Activated T-cell treated with anti-CD3 and anti-CD28 coated beads, Interleukin-2, amount 50 U/mL, for 48 hours (primary cell): ENCODE measurements at places on chromosomes 2 and 18.

GRCh38 chr2:158464426-158465281, 7.9 kb downstream of the PKP4 start:
- DNase-seq, result no peak

- peak; percentile 32 for DNase-seq
These were observed 217.0 kb upstream of the DTNA start for GRCh38 chr18:34493099-34493544.

DNA sequence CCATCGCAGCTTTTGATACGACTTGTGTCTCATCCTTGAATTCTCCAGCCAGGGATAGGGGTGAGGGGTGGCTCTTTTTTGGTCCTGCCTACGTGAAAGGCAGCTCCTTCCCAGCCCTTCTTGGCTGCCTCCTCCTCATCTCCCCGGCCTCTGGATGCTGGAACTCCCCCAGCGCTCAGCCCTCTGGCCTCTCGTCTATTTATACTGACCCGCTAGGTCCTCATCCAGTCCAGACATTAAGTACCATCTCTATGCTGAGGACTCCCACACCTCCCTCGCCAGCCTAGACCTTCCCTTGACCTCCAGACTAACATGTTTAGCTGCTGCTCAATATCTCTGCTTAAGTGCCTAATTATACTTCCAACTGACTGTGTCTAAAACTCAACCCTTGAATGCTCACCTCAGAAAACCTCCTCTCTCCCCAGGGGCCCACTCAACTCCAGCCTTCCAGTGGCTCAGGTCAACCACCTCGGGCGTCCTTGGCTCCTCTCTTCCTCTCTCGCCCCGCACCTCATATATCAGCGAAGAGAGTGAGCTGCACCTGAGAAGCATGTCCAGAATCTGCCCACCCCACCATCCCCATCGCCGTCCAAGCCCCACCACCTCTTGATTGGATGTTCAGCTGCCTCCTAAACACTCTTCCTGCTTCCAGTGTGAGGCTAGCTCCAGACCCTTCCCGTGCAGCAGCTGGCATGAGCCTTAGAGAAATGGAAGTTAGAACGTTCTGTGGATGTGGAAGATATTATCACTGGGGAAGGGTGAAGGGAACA, 34.8 kb downstream of the TOGARAM2 start:
- DNase-seq, result peak; percentile 30

GRCh38 chr2:181178823-181179412, 198.5 kb downstream of the UBE2E3 start:
- DNase-seq, result peak; percentile 53

GRCh38 chr2:241466230-241466629, 42.2 kb downstream of the STK25 start:
- DNase-seq, result no peak

DNA sequence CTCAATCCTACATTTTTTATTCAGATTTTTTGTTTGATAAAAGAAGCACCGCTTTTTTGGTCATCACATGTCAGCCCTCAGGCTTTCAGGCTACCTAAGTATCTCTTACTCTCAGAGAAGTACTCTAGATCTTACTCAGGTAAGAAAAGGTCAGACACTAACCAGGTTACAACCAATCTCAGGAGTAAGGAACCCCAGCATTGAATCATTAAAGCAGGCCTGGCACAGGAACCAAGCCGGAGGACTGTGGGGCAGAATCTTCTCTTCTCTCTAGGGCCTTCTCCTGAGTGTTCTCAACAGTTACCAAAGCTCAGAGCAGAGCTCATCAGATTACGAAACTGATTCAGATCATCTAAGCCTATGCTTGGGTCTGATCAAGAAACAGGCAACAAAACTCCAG, 28.2 kb downstream of the RBMS1 start:
- DNase-seq, result no peak

- no peak for DNase-seq
These were observed 23.5 kb upstream of the PMAIP1 start for GRCh38 chr18:59876310-59876626.

DNA sequence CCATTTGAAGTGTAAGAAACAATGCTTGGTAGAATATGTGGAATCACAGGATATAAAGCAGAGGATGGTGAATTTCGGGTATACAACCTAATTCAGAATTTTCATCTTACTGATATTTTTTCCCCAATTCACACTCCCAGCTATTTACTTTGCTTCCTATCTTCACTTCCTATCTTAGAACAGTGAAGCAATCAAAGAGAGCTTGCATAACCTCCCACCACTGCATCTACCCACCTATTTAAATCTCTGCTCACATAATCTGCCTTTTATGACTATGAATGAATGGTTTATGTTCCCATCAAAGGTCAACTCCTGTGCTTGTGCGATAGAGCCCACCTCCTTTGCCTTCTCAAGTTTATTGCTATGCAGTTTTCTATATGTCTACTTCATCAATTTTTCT, 3.3 kb downstream of the RMDN2 start:
- DNase-seq, result no peak

DNA sequence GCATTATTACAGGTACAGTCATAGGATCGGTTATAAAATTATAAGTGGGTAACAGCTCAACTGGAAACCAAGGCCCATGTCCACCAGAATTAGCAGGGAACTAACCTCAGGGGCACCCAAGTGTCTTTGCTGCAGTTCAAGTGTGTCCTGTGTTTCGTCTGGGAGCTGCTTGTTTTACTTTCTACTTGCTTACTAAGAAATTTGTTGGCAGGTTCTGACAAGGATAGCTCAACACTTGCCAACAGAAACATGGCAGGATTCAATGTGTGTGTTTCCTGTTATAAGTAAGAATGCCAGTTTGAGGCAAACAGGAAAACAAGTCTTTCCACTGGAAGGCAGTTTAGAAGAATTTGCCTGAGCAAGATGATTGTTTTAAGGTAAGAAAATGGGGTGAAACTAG, 104.5 kb downstream of the EPHA4 start:
- no peak for DNase-seq

DNA sequence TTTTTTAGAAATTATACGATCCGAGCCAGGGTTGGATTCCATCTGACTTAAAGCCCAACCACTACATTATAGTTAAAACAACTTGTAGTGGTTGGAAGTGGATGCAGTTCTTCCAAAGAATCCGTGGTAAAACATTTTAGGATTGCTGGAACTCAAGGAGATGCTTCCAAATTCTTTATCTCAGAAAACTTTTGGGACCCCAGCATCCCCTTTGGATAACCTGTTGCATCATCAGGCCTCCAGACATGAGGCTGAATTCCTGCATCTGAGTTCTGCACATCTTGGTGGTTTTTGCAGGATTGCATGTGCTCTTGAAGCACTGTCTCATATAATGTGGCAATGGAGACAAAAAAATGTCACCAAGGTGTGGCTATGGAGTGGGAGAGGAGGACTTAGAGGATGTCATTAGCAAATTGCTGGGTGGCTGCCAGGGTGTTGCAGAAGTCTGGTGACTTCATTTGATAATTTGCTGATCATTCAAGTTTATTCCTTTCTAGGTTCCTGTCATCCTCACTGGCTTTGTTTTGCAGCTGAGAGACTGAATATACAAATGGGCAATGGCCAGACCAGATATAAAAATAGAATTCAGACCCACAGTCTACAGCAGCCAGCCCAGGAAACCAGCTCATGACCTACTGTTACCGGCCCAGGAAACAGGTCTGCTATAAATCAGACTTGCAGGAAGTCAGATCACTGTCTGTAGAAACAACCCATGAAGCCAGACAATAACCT, 207.7 kb downstream of the BCL2 start:
- no peak for DNase-seq

DNA sequence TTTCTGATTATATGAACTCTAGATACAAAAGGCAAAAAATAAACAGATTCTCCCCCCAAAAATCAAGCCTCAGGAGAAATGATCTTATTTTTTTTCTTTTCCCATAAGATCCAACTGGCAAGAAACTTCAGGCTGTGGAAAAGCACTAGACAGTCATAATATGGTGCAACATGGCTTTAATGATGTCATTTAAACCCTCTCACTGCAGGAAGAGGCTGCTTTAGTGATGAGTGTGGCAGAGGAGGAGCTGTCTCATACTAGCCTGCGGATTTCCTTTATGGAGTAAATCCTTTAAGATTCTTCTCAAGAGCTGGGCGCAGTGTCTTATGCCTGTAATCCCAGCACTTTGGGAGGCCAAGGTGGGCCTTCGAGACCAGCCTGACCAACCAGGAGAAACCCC, 83.3 kb upstream of the CD28 start:
- DNase-seq, result no peak

DNA sequence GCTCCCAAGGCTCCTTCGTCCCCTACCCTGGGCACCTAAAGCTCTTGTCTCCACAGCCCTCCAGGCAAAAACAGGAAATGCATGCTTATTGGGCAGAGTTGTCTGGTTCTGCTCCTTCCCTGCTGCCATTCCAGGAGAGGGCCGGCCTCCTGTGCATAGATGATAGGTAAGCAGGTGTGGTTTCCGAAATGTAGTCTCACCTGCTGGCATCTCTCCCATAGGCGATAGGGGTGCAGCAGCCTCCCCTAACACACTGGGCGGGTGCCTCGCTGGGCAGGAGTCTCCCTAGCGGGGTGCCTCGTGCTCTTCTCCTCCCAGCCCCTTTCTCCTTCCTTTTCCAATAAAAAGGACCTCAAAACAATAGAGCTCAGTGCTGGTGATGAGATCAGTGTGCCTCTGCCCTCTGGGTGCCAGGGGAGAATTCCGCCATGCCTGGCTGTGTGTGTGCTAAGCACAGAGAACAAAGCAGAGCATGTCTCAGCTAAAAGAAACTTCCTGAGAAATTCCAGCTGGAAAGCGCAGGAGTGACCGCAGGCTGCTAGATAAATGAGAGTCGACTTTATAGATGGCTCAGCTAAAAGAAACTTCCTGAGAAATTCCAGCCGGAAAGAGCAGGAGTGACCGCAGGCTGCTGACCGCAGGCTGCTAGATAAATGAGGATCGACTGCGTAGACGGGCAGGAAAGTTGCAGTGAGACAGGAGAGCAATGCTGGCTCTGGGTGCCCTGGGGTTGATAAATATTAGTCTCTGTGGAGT, 11.3 kb upstream of the PXDN start:
- no peak for DNase-seq

DNA sequence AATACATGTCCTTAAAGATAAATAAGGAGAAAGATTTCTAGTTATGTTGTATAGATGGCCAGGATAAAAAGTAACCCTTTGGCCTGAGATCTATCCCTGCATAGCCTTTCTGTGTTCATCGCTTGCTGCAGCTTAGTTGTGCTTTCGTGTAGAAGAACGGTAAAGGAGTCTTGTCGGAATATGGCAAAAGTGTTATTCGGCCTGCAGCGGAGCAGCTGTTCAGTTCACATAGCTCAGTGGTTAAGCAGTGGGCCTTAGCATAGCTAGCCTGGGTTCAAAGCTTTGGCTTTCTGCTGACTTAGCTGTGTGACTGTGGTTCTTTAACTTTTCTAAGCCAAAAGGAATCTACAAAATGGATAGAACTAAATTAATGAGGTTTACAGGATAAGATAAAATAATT, 55.4 kb downstream of the MALT1 start:
- no peak for DNase-seq

DNA sequence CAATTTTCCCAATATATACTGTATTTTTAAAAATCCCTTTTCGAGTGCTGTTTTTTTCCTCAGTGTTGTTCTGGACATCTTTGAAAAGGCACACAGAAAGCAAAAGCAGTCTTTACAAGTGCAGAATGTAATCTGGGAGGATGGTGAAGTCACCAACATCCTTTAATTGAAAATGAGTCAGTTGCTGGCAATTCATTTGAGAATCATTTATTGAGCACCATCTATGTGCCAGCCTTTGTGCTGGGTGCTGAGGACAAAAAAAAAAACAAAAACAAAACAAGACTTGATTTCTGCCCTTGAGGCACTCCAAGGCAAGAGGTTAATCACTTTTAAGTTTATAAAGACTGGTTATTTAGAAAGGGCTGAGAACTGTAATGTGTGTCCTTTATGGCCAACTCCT, 46.7 kb upstream of the ACVR1 start:
- DNase-seq, result no peak

- no peak for DNase-seq
These were observed 78.5 kb upstream of the RPL31 start for GRCh38 chr2:100923461-100924060.

DNA sequence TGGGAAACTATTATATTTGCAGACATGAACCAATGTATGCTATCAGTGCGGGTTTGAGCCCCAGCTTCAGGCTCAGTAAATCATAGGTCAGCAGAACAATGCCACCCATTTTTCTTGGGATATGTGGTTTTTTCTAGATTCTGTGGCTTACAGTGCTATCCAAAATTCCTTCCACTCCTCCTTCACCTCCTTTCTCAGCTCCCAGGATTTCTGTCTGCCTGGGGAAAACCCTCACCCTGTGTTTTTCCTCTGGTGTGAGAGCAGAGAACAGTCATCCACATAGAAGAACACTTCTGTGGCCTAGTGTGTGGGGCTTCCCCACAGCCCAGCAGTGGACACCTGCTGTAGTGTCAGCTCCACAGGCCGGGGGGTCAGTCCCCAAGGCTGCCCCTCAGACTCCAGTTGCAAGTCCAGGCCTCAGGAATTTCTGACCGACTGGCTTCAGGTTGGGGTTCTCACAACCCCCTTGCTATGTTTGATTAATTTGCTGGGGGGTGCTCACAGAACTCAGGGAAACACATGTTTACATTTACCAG, 238.2 kb downstream of the LDLRAD4 start:
- DNase-seq, result no peak

GRCh38 chr2:101776172-101777043, 78.9 kb downstream of the MAP4K4 start:
- no peak for DNase-seq

- no peak for DNase-seq
These were observed 50.4 kb upstream of the XPO1 start for GRCh38 chr2:61588566-61588965.

DNA sequence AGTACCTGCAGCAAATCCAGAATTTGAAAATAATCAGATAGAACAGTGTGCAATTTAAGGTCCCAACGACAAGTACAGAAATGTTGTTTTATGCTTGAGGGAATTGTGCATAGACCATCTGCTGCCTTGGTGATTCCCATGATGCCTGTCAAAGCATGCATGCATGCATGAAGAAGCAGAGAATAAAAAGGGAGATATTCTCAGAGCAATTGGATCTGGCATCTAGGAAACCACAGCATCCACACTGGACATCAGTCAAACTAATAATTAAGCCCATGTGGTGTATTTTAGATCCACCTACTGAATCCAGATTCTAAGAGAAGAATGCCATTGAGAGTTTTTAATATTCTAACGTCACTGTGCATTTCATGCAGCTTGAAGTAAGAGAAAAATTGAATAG, 361.2 kb downstream of the FSIP2 start:
- DNase-seq, result no peak

DNA sequence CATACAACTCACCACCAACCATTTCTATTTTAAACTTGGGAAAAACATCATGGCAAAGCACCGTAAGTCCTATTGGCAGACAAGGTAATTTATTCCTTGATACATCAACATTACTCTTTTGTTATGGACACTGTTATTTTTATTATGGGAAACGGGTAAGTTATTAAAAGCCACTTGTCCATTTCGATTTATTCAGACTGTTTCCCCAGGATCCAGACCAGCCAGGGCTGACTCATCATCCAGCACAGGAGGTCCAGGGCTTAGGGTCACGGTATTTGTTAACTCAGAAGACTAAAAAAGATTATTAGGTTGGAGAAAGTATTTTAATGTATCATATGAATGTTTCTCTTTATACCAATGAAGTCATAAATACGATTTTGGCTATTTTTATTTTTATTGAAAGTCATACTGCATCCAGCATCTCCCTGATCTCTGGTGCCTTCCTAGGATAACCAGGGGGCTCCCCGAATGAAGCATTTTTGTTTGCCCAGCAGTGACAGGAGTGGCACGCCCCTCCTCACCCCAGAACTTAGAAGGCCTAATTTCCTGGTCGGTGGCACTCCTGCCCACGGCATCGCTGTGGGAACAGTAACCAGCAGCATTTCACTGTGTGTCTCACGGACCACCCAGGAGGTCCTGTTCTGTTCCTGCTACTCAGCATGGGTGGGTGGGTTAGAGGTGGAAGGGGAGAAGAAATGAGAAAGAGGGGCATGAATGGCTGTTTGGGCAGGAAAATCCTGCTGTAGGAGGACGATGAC, 446.1 kb downstream of the EIPR1 start:
- DNase-seq, result no peak
